ENCODE measurements at places on chromosomes 12 and 14. TPM values are rescaled to one million over a fixed set of nuclear protein-coding genes. Genes with fewer than 3 reads are reported as not detected.

Gene TSHR
- total RNA-seq, result not detected

- H3K4me1 ChIP-seq, result peaks cover 5% of the 10 kb centered on the region
- no peak overlapping the region for H3K27ac ChIP-seq
- peak; percentile 71 for DNase-seq
- H3K27me3 ChIP-seq, result no peaks in the 10 kb centered on the region
- H3K36me3 ChIP-seq, result no peaks in the 10 kb centered on the region
Observed at GRCh38 chr14:59028476-59029202, 159.8 kb upstream of the DAAM1 start.

GRCh38 chr14:74401504-74402241 lies 24.3 kb downstream of the SYNDIG1L start:
- H3K36me3 ChIP-seq, result no peaks in the 10 kb centered on the region
- peaks cover 39% of the 10 kb centered on the region for H3K4me1 ChIP-seq
- peak overlapping the region; percentile 72 for H3K27ac ChIP-seq
- H3K4me3 ChIP-seq, result peak overlapping the region; percentile 40
- H3K27me3 ChIP-seq, result no peaks in the 10 kb centered on the region

GRCh38 chr12:57850854-57851430 lies 4.4 kb upstream of the CTDSP2 start:
- H3K4me3 ChIP-seq, result no peak overlapping the region
- peak; percentile 64 for DNase-seq
- peaks cover 47% of the 10 kb centered on the region for H3K4me1 ChIP-seq
- H3K36me3 ChIP-seq, result no peaks in the 10 kb centered on the region
- no peak overlapping the region for H3K27ac ChIP-seq

DNA sequence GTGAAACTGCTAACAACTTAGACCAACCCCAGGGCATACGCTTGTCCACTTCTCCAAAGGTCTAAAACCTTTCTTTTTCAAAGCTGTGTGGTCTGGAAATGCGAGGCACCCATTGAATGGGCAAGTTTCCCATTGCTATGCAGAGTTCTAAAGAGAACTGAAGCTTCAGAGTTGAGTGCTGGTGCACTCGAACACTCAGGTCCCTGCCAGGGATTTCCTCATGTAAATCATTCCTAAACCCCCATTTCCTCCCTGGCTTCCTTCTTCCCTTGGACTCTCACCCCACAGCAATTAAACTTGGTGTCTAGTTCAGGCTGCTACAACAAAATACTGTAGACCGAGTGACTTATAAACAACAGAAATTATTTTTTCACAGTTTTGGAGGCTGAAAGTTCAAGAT lies 2.2 kb upstream of the PXN start:
- no peak for DNase-seq
- peak overlapping the region; percentile 42 for H3K27ac ChIP-seq
- H3K4me1 ChIP-seq, result peaks cover 28% of the 10 kb centered on the region
- no peaks in the 10 kb centered on the region for H3K36me3 ChIP-seq

DNA sequence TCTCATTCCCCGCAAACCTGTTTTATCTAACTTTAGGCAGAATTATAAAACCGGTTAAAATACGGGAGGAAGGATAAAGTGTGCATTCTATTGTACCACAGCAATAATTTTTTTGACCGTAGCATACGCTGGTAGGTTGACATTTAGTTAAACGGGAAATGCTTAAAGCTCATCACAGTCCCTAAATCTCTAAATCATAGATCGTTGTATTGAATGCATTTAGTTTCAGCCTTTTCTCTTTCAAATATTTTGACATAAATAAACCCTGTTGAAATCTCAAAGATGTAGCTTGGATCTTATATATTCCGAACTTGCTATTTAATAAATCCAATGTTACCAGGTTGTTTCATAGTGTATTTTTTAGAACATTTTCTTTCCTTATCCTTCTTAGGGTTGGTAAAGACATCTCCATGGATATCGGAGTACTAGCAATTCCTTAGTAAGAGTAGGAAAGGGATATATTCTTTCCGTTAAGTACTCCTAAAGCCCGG lies 798 bp downstream of the CLEC2B start:
- H3K27ac ChIP-seq, result no peak overlapping the region
- peaks cover 19% of the 10 kb centered on the region for H3K4me1 ChIP-seq
- no peak for DNase-seq
- no peaks in the 10 kb centered on the region for H3K27me3 ChIP-seq
- H3K36me3 ChIP-seq, result no peaks in the 10 kb centered on the region

DNA sequence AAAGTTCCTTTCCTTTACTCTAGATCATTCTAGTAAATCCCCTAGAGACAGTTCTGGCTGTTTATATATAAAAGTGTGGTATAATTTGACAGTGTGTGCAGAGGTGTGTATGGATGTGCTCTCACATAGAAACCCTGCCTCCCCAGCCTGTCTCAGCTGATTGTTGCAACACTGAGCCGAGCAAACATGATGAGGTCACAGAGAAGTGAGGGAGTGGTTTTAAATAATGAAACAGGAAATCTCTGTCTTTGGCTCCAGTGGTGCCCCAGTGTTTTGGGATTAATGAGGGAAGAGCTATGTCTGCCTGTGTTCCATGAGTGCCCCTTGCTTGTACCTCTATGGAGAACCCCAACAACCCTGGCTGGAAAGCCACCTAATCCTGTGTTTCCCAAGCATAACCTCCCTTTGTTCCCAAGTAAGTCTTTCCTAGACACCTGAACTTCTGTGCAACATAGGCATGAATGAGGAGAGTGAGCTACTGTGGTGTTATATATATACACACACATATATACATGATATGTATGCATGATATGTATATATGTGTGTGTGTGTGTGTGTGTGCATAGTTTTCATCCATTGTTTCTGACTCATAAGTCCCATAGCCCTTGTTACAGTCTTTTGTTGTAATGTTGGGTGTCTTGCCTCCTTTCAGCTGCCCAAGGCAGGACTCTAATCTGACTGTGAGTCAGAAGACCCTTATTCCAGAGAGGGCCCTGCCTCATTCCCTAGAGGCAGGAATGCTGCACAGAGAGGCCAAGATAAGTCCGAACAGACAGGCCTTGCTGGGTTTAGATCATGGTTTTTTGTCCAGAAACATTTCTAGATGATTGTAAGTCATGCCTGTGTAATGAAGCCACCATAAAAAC lies 18.0 kb downstream of the TRAF3 start:
- no peak overlapping the region for H3K27ac ChIP-seq
- no peak overlapping the region for H3K4me3 ChIP-seq
- H3K4me1 ChIP-seq, result no peaks in the 10 kb centered on the region
- DNase-seq, result no peak
- H3K36me3 ChIP-seq, result no peaks in the 10 kb centered on the region

GRCh38 chr12:109130297-109131153 lies 14.1 kb downstream of the ACACB start:
- no peaks in the 10 kb centered on the region for H3K27me3 ChIP-seq
- no peaks in the 10 kb centered on the region for H3K4me1 ChIP-seq
- no peak overlapping the region for H3K27ac ChIP-seq
- no peaks in the 10 kb centered on the region for H3K36me3 ChIP-seq

Gene OTOGL
- 0.35 TPM for total RNA-seq

GRCh38 chr12:106790020-106790419 lies 15.5 kb downstream of the RIC8B start:
- no peak overlapping the region for H3K4me3 ChIP-seq
- H3K4me1 ChIP-seq, result no peaks in the 10 kb centered on the region
- H3K36me3 ChIP-seq, result peaks cover 24% of the 10 kb centered on the region
- H3K27me3 ChIP-seq, result no peaks in the 10 kb centered on the region
- DNase-seq, result no peak

DNA sequence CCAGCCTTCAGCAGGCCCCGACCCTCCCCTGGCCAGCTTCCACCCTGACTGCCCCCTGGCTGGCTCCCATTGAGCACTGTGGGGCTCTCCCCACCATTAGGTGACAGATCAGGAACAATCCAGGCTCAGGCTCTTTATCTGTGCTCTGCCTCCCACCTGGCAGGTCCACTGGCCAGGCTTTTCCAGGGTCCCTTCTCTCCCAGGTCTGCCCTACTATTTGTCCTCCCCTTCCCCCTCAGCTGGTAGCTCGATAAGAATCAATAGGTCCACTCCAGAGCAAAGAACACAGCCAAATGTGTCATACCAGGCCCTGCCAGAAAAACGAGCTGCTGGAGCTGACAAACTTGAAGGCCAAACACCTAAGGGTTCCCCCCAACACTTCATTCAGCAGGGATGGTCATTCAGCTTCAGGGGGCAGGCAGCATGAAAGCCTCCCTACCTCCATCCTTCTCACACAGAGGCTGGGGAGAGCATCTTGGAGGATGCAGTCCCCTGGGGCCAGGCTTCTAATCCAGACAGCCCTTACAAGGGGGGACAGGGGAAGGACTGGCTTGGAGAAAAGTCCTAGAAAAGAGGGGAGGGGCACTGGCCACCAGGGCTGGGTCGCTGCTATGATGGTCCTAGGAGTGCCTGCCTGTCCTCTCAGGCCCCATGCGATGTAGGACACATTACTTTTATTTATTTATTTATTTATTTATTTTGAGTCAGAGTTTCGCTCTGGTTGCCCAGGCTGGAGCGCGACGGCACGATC lies 1.9 kb upstream of the KRT18 start:
- peaks cover 20% of the 10 kb centered on the region for H3K36me3 ChIP-seq
- H3K27me3 ChIP-seq, result no peaks in the 10 kb centered on the region
- H3K4me3 ChIP-seq, result peak overlapping the region; percentile 86
- peaks cover 48% of the 10 kb centered on the region for H3K4me1 ChIP-seq
- DNase-seq, result no peak

Gene DBX2
- not detected for total RNA-seq

Gene LRRC9
- total RNA-seq, result 2.6 TPM

GRCh38 chr14:25001156-25001555 lies 48.8 kb downstream of the STXBP6 start:
- no peaks in the 10 kb centered on the region for H3K27me3 ChIP-seq
- H3K4me1 ChIP-seq, result peaks cover 5% of the 10 kb centered on the region
- H3K4me3 ChIP-seq, result no peak overlapping the region
- H3K36me3 ChIP-seq, result no peaks in the 10 kb centered on the region
- no peak overlapping the region for H3K27ac ChIP-seq
- no peak for DNase-seq

Gene SLIRP
- 240 TPM for total RNA-seq

- no peaks in the 10 kb centered on the region for H3K27me3 ChIP-seq
- H3K4me3 ChIP-seq, result no peak overlapping the region
- H3K36me3 ChIP-seq, result peaks cover 50% of the 10 kb centered on the region
Observed at GRCh38 chr12:119868992-119869391, 8.1 kb downstream of the CIT start.

DNA sequence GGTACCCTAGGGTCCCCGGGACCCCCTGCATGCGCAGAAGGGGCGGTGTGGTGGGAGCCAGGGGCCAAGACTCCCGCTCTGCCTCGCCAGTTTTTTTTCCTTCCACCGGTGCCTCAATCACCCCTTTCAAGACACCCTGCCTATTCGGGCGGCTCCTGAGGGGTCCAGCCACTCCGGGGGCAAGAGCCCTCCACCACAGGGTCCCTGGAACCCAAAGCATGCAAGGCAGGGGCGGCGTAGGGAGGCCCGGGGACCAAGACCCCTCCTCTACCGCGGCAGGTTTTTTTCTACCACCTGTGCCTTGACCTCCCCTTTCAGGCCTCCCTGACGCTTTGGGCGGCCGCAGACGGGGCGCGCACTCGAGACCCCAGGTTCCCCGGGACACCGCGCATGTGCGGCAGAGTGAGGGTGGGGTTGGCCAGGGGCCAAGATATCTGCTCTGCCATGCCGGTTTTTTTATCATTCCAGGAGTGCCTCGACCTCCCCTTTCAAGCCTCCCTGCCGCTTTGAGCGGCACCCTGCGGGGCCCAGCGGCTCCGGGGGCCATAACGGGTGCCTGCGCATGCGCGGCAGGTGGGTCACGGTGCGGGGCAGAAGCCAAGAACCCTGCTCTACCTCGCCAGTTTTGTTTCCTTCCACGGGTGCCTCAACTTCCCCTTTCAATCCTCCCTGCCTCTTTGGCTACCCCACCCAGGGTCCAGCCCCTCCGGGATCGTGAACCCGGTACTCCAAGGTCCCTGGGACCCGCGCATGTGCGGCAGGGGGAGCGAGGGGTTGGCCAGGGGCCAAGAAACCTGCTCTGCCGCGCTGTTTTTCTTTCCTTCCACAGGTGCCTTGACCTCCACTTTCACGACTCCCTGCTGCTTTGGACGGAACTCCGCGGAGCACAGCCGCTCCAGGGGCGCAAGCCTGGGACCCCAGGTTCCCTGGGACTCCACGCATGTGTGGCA lies 328.1 kb downstream of the ALG10 start:
- DNase-seq, result no peak
- no peaks in the 10 kb centered on the region for H3K36me3 ChIP-seq
- H3K4me3 ChIP-seq, result no peak overlapping the region
- H3K27me3 ChIP-seq, result no peaks in the 10 kb centered on the region
- H3K27ac ChIP-seq, result no peak overlapping the region

DNA sequence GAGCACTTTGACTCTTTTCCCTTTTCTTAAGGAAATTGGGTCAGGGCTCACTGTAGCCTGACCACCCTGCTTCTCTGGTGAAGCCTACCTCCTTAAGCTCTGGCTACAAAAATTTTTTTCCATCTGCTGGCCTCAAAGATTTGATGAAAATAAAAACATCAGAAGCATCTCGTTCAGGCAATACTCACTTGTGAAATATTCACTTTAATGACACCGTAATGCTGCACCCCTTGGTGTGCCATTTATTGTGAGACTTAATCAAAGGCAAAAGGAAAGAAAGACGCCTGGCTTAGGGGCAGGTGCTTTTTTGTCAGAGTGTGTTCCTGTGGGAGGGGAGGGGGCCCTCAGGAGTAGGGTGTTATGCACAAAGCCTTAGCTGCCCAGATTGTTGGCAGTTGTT lies 155.0 kb upstream of the TMPO start:
- H3K4me3 ChIP-seq, result no peak overlapping the region
- H3K27ac ChIP-seq, result no peak overlapping the region
- H3K36me3 ChIP-seq, result no peaks in the 10 kb centered on the region

Gene DYNLL1
- total RNA-seq, result 310 TPM

DNA sequence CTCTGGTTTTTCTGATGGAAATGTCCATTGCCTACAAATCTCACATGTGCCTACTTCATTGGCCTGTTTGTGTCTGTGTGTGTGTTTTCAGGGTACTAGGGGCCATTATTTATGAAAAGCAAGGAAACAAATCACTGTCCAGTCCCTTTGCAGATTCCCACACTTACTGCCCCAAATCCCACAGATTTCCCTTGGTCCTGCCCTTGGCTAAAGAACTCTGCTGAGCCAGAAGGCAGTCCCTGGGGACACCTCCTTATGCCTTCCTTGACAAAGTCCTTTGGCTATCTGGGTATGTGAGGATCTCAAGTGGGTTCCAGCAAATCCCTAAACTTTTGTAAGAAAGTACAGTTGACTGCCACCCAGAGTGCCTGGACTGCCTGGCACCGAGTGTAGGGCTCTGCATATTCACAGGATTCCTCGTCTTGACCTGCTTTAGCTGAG lies 388.1 kb downstream of the BCAT1 start:
- H3K4me3 ChIP-seq, result peak overlapping the region; percentile 89
- no peaks in the 10 kb centered on the region for H3K36me3 ChIP-seq
- H3K4me1 ChIP-seq, result peaks cover 50% of the 10 kb centered on the region
- peak; percentile 17 for DNase-seq
- peaks cover 46% of the 10 kb centered on the region for H3K27me3 ChIP-seq

GRCh38 chr14:68147303-68147702 lies 327.7 kb downstream of the RAD51B start:
- no peak for DNase-seq
- H3K4me3 ChIP-seq, result no peak overlapping the region
- H3K27me3 ChIP-seq, result no peaks in the 10 kb centered on the region

Gene FOXG1
- total RNA-seq, result 0.12 TPM
